ENCODE measurements at places on chromosomes 16 and 17.

DNA sequence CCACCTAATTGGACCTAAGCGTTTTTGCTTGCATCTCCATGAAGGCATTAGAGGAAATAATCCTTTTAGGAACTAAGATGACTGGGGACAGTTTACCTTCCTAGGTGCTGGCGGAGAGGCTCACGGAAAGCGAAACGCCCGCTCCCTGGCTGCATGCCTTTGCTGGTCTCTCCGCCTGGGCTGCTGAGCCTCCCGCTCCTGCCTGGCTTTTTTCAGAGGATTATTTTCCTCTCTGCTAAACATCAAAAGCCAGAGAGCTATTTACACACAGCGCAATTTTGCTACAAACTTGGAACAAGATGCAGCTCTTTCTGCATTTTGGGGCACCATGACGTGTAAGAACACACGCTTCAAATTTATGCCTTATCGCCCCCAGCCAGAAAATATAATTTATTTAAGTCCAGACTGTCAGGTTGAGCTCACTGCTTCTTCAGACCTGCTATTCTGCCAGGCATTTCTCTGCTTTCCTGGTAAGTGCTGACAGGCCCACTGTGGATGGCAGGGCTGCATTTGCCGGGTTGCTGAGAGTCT, 124.4 kb downstream of the SPACA3 start:
- no peak for DNase-seq

DNA sequence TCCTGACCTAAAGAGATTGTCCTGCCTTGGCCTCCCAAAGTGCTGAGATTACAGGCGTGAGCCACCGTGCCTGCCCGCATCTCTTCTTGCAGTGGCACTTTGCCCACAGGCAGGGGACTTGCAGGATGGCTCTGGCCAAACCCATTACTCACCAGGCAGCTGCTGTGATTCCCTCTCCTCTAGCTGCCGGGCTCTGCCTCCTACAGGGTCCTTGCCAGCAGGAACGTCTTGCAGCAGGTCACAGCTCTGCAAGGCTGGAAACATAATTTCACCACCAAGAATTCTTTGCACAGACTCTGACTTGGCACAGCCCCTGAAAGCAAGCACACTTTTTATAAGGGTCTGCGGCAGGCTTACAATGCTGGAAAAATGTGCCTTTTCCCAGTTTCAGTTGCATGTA, 20.3 kb downstream of the COX4I1 start:
- no peak for DNase-seq

DNA sequence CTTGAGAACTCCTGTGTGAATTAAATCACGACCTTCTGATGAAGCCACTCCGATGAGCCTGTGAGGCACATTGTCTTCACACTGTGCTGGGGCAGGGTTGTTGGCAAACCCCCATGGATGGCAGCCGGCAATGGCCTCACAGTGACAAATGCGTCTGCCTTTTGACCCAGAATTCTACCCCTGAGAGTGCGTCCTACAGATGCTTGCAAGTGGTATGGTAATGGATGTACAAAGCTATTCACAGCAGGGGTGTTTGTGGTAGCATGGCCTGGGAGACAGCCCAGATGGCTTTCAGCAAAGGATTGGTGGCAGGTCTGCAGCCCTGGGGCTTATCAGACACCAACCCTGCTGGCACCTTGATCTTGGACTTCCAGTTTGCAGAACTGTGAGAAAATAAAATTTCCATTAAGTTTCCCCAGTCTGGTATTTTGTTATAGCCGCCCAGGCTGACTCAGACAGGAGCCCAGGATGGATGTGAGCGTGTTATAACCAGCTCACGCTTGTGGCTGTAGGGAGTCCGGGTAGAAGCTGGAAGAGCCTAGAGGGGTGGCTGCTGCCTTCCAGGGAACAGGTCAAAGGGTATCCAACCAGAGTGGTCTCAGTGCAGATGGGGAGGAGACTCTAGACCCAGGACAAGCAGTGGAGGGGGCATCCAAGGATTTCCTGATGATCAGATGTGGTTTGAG, 10.1 kb downstream of the AFMID start:
- no peak for DNase-seq

DNA sequence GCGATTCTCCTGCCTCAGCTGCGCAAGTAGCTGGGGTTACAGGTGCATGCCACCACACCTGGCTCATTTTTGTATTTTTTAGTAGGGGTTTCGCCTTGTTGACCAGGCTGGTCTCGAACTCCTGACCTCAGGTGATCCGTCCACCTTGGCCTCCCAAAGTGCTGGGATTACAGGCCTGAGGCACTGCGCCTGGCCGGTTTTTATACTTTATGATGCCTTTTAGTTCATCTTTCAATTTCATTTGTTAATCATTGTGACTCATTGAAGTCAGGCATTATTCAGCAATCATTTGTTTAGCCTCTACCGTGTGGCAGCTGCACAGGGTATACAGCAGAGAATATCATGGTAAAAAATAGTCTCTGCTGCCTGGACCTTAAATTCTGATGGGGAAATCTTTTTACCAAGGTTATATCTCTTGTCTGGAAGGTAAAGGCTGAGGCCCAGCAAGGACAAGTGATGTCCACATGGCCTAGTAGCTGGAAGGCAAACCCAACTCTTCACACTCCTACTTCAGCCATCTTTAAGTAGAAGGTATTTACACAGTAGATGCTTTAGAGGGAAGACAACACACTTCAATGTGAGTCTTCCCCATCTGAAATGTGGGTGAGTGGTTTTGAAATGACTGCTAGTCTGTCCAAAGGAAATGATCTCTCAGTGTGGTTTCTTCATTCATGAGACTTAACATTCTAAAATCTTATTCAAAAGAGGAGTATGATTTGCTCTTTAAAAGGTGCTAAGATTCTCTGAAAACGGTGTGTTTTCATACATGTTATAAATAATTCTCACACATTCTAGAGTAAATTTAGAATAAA, 2.4 kb downstream of the PRPSAP2 start:
- DNase-seq: no peak

DNA sequence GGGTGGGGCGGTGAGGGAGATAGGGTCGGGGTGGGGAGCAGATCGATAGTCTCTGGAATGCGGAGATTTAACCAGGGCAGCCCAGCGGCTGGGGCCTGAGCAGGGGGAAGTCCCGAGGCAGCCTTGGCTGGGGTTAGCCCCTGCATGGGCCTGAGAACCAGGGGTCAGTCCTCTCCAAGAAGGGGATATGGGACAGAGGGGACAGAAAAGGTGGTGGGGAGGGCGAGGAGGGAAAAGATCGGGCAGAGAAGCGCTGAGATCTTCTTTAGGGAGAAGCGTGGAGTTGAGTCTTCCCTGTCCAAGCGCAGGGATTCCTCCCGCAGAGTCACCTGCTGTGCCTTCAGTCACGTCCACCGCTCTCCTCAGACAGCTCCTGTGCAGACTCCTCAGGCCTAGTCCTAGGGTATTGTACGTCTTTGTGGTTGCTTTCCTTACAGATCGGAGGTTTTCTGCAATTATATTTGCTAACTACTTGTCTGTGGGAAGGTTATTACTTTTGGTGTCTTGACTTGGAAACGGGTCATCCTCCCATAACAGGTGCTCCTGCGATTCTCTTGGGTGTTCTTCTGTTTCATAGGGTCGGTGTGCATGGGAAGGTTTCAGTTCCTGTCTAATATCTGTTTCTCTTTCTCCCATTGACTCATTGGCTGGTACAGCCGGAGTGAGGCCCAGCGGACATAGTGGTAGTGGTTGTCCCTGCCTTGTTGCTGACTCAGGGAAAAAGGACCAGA, 952 bp downstream of the CD300A start:
- DNase-seq: no peak

DNA sequence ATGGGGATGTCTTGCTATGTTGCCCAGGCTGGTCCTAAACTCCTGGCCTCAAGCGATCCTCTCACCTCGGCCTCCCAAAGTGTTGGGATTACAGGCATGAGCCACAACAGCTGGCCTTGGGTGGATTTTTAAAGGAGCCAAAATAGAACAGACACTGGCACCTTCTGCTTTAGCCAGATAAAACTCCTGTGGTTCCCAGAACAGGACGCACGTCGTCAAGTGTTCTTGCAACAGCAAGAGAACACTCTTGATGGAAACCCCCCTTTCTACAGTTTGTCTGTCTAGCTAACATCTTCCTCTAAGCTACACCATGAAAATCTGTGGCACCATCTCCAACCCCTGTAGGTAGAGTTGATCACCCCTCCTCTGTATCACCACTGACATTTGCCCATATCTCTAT, 122.6 kb downstream of the NPIPB5 start:
- DNase-seq: no peak

- peak; percentile 92 for DNase-seq
Observed at GRCh38 chr16:75319513-75320411, 68.3 kb upstream of the BCAR1 start.

- no peak for DNase-seq
Observed at GRCh38 chr16:11576427-11577289, 10.1 kb downstream of the LITAF start.

- no peak for DNase-seq
Observed at GRCh38 chr17:5804251-5804650, 219.9 kb upstream of the NLRP1 start.

GRCh38 chr17:70080541-70081347, 5.7 kb downstream of the KCNJ16 start:
- DNase-seq: peak; percentile 46

DNA sequence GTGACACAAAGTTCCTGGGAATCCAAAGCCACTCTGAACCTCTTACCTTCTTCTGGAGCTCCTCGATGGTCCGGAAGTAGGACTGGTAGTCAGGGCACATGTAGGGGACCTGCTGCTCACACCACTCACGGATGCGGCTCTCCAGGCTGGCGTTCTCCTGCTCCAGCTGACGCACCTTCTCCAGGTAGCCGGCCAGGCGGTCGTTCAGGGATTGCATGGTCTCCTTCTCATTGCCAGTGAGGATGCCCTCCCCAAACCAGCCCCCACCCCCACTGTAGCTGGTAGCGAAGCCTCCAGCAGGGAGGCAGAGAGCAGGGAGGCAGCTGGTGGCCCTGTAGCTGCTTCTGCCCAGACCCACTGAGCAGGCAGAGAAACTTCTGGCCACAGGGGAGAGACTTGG, 370 bp downstream of the KRT35 start:
- no peak for DNase-seq

GRCh38 chr16:9092978-9093344, 1.5 kb downstream of the HAPSTR1 start:
- DNase-seq: no peak

DNA sequence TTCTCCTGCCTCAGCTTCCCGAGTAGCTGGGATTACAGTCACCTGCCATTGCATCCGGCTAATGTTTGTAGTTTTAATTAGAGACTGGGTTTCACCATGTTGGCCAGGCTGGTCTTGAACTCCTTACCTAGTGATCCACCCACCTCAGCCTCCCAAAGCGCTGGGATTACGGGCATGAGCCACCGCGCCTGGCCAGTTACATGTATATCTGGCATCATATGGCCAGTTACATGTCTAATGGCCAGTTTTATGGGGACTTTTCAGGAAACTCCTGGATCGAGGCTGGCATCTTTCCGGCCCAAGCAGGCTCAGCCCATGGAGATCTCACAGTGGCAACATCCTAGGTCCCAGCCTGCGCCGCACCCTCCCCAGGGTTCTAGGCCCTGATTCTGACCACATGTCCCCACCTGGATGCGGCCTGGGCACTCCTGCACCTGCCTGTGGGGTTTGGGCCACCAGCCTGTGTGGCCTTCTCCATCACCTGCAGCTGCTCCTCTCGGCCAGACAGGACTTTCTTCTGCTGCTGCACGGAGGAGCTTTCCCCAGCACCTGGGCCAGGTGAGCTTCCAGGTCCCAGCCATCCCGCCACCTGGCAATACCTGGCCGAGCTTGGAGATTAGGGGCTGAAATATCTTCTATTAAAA, 1.3 kb upstream of the CIAO3 start:
- DNase-seq: no peak

Measured in cardiac fibroblast (primary cell).